NCI-H69 (cell line): ENCODE measurements at places on chromosomes 16 and 17.

DNA sequence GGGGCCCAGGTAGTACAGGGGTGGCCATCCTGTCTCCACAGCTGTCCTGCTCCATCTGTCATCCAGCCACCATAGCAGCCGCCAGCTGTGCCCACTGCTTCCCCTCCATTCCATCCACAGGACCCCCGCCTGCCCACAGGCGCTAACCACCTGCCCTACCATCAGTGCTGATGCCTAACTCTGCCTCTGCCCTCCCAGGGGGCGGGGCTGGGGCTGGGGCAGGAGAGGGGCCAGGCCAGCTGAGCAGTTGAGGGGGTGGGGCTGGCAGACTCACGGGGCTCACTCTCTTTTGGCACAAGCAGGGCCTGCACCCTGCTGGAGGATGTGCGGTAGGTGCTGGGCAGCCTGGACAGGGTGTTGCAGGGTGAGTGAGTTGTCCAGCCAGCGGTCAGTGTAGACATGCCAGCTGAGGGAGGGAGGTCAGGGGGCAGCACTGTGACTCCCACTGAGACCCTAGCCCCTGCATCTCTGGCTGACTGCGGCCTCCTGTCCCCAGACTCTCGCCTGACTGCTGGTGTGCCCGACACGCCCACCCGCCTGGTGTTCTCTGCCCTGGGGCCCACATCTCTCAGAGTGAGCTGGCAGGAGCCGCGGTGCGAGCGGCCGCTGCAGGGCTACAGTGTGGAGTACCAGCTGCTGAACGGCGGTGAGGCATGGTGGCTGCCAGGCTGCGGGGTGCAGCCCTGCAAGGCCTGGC is 9.6 kb downstream of the GALK1 start:
- peak; percentile 78 for DNase-seq

- peak; percentile 21 for DNase-seq
Observed at GRCh38 chr17:66098040-66098439, 93.9 kb downstream of the CEP112 start.

DNA sequence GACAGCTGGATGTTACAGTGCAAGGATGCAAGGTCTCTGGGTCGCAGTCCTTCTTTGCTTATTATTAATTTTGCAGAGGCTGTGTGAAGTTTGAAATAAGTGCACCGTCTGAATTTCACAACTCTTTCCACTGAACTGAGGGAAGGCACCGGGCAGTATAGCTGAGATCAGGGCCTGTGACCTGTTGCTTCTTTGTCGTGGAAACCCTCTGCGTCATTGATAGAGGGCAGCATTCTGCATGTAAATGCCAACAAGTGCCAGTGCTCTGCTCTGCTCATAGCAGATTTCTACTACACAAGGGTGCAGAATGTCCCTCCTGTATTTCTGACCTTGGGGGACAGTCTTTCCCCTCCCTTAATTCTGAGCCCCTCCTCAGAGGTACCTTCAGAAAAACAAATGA is 26.0 kb downstream of the CD300LF start:
- DNase-seq, result peak; percentile 12

- no peak for DNase-seq
Observed at GRCh38 chr16:23898682-23899430, 63.1 kb downstream of the PRKCB start.

DNA sequence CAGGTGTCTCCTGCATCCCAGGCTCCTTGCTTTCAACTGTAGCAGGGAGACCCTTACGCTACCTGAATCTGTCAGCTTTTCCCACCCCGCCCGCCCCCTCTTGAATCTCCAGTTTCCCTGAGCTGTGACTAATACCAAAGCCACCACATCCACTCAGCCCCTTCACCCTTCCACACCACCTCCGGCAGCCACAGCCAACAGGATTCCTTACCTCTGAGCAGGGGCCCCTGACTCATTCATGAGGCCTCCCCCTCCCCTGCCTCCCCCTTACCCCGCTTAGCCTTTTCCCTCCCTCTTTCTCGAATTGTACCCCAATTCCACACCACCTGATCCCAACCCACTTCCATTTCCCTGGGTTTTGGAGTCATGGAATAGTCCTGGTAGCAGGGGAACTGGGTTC is 2.3 kb downstream of the STX1B start:
- DNase-seq, result no peak
